ENCODE measurements at places on chromosomes 1 and 21. TPM values are rescaled to one million over a fixed set of nuclear protein-coding genes. Genes with fewer than 3 reads are reported as not detected.

DNA sequence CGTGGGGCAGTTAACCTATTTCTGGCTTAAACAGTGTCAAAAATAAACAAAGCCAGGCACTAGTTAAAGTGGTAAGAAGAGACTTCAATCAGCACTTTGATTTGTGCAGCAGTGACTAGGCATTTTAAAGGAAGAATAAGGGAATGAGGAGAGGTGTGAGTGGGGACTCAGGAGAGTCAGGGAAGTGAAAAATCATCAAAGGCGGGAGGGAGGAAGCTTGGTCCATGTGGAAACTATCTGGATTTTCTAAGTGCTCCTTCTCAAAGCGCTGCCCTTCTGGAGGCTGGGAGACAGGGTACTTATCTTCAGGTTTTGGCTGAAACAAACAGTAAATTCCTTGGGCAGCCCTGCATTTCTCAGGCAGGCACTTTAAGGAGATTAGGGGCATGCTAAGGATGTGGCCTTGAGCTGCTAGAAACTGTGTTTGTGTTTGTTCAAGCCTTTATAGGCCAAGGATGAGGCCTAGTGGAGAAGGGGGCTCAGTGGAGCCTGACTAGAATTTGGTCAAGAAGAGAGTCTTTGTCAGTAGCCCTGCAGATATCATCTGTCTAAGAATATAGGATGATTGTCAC is 486.5 kb downstream of the SIPA1L2 start:
- DNase-seq: no peak
- peak overlapping the region; percentile 31 for H3K27ac ChIP-seq

- no peak overlapping the region for H3K4me3 ChIP-seq
- no peaks in the 10 kb centered on the region for H3K4me1 ChIP-seq
- no peak overlapping the region for H3K27ac ChIP-seq
- no peak for DNase-seq
Measured at GRCh38 chr1:91349524-91349923, 55.1 kb downstream of the HFM1 start.

DNA sequence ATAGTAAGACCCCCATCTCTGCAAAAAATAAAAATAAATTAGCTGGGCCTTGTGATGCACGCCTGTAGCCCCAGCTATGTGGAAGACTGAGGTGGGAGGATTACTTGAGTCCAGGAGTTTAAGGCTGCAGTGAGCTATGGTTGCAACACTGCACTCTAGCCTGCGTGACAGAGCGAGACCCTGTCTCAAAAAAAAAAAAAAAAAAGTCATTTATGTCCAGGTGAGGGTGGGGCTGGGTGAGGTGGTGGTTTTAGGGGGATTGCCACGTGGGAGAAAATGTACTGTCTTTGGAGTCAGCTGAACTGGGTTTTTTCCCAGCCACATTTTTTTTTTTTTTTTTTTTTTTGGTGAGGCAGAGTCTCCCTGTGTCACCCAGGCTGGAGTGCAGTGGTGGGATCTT is 6.7 kb downstream of the PIK3CD start:
- H3K4me3 ChIP-seq: no peak overlapping the region
- no peak overlapping the region for H3K27ac ChIP-seq
- H3K36me3 ChIP-seq: no peaks in the 10 kb centered on the region
- no peaks in the 10 kb centered on the region for H3K4me1 ChIP-seq
- H3K27me3 ChIP-seq: peaks cover 30% of the 10 kb centered on the region

- DNase-seq: no peak
- H3K36me3 ChIP-seq: peaks cover 35% of the 10 kb centered on the region
- H3K4me1 ChIP-seq: peaks cover 92% of the 10 kb centered on the region
- H3K27me3 ChIP-seq: no peaks in the 10 kb centered on the region
- H3K27ac ChIP-seq: peak overlapping the region; percentile 91
Measured at GRCh38 chr1:24097663-24098062, 14.3 kb downstream of the MYOM3 start.

The MANEAL gene
- total RNA-seq: 2.7 TPM

DNA sequence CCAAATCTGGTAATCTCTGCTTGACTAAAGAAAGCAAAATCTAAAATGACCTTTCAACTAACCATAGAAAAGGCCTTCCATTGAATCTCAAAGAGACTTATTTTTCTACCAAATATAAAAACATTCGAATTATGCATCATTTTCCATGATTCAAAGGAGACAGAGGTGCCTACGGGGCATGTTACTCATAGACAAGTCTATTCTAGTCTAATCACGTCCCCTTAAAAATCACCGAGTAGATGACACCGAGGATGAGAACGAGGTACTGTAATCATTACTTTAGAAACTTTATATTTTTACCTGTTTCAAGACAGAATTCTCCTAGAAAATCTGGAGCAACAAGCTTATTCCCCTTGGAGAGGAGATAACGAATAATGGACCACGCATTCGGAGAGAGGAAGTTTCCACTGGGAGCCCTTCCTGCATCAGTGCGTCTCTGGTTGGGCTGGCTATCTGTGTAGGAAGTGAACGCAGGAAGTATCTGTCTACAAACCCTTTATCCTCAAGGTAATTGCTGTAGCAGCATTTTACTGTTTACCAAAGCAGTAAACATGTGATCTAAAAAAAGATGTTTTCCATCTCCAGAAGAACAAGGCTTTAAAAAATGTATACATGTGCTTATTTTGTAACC is 9.5 kb downstream of the ERG start:
- peak overlapping the region; percentile 51 for H3K27ac ChIP-seq
- peak; percentile 32 for DNase-seq
- no peaks in the 10 kb centered on the region for H3K27me3 ChIP-seq
- no peaks in the 10 kb centered on the region for H3K36me3 ChIP-seq
- peaks cover 6% of the 10 kb centered on the region for H3K4me1 ChIP-seq
- H3K4me3 ChIP-seq: no peak overlapping the region

The KCNQ4 gene
- total RNA-seq: 6.3 TPM

GRCh38 chr1:10033359-10033845 is 644 bp downstream of the UBE4B start:
- peak; percentile 41 for DNase-seq
- H3K27ac ChIP-seq: peak overlapping the region; percentile 96
- peaks cover 6% of the 10 kb centered on the region for H3K36me3 ChIP-seq
- H3K4me1 ChIP-seq: peaks cover 5% of the 10 kb centered on the region
- H3K27me3 ChIP-seq: no peaks in the 10 kb centered on the region
- peak overlapping the region; percentile 92 for H3K4me3 ChIP-seq

The DMRTA2 gene
- 0.04 TPM for total RNA-seq

- H3K4me1 ChIP-seq: peaks cover 53% of the 10 kb centered on the region
- H3K27ac ChIP-seq: no peak overlapping the region
- no peak for DNase-seq
- H3K36me3 ChIP-seq: peaks cover 16% of the 10 kb centered on the region
- H3K27me3 ChIP-seq: no peaks in the 10 kb centered on the region
Measured at GRCh38 chr1:19411612-19412011, 73.7 kb downstream of the CAPZB start.

DNA sequence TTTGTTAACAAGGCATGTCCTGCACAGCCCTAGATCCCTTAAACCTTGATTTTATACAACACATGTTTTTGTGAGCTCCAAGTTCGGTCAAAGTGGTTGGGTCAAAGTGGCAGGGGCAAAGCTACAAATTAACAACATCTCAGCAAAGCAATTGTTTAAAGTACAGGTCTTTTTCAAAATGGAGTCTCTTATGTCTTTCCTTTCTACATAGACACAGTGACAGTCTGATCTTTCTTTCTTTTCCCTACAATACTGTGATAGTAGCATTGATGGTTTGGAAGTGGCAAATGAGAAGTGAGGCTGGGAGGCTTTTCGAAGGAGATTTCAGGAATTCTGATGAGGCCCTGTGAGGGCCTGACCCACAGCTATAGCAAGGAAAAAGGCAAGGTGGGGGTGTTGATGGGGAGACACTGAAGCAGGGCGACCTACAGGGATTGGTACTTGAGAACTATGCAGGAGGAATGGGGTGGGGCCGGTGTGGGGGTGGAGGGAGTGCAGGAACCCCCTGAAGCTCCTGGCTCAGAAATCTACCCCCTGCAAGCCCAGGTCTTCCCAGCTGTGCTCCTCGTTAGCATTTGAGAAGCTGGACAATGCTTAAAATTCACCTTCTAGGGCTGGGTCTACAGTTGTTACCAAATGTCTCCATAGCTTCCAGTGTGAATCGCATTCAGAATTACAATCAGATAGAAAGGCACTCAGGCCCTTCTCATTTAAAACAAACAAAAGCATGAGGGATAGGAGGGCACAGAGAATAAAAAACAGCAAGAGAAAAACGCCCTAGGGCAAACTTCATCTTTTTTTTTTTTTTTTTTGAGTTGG is 102.6 kb upstream of the PPM1J start:
- H3K27ac ChIP-seq: no peak overlapping the region
- H3K4me1 ChIP-seq: no peaks in the 10 kb centered on the region
- DNase-seq: no peak
- H3K36me3 ChIP-seq: no peaks in the 10 kb centered on the region
- no peak overlapping the region for H3K4me3 ChIP-seq

DNA sequence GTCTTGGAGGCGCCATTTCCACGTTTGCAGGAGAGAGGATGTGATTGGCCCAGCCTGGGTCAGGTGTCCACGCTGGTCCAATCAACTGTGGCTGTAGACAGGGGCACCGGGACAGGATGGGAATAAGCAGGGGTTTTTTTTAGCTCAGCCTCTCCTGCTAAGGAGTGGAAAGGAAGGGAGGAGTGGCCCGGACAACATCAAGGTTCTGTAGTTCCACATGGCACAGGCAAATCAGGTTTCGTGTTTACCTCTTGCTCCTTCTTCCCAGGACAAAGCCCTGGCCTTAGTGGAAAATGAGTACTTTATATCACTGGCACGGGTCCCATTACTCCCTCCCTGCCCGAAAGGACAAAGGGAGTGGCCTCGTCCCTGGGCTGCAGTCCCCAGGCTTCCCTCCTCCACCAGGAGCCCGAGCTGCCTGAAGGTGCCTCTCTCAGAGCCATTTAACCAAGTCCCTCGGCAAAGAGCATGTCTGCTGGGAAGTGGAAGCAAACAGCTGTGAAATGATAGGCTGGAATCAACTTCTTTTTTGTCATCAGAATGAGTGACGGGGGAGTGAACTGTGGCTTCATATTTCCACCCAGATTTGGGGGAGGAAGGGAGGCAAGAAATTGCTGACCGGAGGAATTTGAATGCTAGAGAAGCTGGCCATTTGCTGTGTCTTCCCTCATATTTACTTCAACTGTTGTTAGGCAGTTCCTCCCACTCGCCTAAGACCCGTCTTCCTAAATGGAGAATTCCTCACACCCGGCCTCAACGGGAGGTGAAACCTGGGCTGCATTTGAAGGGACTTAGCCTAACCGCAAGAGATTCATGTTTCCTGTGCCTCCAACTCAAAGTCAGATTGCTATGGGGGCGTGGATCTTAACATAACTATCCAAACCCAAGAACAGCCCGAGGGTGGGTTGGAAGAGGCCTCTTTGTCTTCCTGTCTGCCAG is 84.9 kb upstream of the SLC44A3 start:
- DNase-seq: peak; percentile 76
- H3K27ac ChIP-seq: peak overlapping the region; percentile 26
- no peaks in the 10 kb centered on the region for H3K27me3 ChIP-seq
- H3K4me1 ChIP-seq: peaks cover 10% of the 10 kb centered on the region
- no peaks in the 10 kb centered on the region for H3K36me3 ChIP-seq

DNA sequence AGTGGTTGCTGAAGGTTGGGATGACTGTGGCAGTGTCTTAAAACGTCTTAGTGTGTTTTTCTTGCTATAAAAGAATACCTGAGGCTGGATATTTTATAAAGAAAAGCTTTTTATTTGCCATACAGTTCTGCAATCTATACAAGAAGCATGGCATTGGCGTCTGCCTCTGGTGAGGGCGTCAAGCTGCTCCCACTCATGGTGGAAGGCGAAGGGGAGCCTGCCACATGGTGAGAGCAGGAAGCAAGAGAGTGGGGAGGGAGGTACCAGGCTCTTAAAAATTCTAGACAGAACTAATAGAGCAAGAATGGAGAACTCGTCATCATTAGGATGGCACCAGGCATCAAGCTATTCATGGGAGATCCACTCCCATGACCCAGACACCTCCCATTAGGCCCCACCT is 140.5 kb downstream of the CACNA1E start:
- H3K27me3 ChIP-seq: no peaks in the 10 kb centered on the region
- DNase-seq: no peak
- H3K27ac ChIP-seq: no peak overlapping the region
- H3K4me1 ChIP-seq: no peaks in the 10 kb centered on the region
- H3K4me3 ChIP-seq: no peak overlapping the region

GRCh38 chr1:39890273-39890672 is 7.0 kb upstream of the TRIT1 start:
- H3K4me3 ChIP-seq: no peak overlapping the region
- H3K4me1 ChIP-seq: peaks cover 12% of the 10 kb centered on the region
- DNase-seq: peak; percentile 27
- peaks cover 3% of the 10 kb centered on the region for H3K27me3 ChIP-seq

DNA sequence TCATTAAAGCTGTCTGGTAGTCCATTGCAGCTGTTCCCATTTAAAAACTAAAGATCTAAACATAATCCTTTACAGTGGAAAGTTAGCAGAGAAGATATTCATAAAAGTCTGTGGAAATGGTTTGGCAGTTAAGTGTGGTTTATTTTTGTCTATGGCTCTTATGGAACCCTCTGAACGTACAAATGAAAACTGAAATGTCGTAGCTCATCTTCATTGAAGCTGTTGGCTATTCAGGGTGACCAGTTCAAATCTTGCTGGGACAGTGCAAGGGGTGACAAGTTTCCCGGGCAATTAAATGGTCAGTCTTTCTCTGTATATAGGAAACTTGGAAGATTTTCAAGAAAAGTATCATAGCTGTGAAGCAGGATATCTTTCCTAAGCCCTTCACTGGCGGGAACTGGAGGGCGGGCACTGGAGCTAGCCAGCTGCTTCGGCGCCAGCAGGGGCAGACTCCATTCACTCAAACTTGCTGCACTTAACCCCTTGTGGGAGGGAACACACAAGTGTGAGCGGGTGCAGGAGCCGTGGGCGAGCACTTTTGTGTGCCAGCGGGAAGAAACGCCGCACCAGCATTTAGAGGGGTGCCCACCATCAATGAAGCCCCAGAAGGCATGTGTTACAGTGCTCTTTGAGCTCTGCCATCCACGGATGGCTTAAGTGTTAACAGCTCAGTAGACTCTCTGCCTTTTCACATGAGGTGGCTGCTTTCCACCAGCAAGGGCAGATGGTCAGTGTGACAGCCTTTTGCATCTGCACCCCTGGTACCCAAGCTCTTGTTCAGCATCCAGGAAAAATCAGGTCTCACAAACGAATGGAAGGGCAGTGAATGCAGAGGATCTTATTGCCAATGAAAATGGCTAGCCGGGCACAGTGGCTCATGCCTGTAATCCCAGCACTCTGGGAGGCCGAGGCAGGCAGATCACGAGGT is 232.1 kb upstream of the KAZN start:
- peak overlapping the region; percentile 9 for H3K4me3 ChIP-seq
- peak; percentile 93 for DNase-seq
- H3K27ac ChIP-seq: peak overlapping the region; percentile 92
- no peaks in the 10 kb centered on the region for H3K27me3 ChIP-seq
- H3K4me1 ChIP-seq: peaks cover 26% of the 10 kb centered on the region

GRCh38 chr21:35020902-35021301 is 28.2 kb downstream of the RUNX1 start:
- no peak for DNase-seq
- H3K27me3 ChIP-seq: peaks cover 3% of the 10 kb centered on the region
- no peak overlapping the region for H3K4me3 ChIP-seq
- H3K4me1 ChIP-seq: no peaks in the 10 kb centered on the region
- H3K27ac ChIP-seq: no peak overlapping the region

GRCh38 chr1:88327391-88328267 is 356.4 kb upstream of the PKN2 start:
- H3K27me3 ChIP-seq: no peaks in the 10 kb centered on the region
- peak; percentile 46 for DNase-seq

- no peaks in the 10 kb centered on the region for H3K36me3 ChIP-seq
- peak overlapping the region; percentile 60 for H3K27ac ChIP-seq
- H3K4me3 ChIP-seq: no peak overlapping the region
- peaks cover 3% of the 10 kb centered on the region for H3K4me1 ChIP-seq
Measured at GRCh38 chr1:218809625-218810024, 364.1 kb upstream of the LYPLAL1 start.
